ENCODE measurements at places on chromosomes 3 and 15.

DNA sequence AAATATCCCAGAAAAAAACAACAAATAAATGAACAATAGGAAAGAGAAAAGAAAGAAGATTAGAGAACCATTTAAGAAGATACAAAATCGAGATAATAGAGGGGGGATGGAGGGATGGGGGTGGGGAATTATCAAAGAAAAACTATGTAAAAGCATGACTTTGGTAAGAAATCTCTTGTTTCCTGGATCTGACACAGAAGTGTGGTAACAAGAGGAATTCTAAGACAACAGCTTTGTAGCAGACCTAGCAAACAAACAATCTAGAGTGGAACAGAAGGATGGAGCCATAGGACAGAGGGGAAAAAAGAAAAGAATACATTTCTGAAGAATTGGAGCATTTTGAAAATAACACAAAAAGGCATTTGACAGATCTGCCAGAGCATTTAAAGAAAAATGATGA lies 49.3 kb upstream of the HEG1 start:
- DNase-seq, result no peak

DNA sequence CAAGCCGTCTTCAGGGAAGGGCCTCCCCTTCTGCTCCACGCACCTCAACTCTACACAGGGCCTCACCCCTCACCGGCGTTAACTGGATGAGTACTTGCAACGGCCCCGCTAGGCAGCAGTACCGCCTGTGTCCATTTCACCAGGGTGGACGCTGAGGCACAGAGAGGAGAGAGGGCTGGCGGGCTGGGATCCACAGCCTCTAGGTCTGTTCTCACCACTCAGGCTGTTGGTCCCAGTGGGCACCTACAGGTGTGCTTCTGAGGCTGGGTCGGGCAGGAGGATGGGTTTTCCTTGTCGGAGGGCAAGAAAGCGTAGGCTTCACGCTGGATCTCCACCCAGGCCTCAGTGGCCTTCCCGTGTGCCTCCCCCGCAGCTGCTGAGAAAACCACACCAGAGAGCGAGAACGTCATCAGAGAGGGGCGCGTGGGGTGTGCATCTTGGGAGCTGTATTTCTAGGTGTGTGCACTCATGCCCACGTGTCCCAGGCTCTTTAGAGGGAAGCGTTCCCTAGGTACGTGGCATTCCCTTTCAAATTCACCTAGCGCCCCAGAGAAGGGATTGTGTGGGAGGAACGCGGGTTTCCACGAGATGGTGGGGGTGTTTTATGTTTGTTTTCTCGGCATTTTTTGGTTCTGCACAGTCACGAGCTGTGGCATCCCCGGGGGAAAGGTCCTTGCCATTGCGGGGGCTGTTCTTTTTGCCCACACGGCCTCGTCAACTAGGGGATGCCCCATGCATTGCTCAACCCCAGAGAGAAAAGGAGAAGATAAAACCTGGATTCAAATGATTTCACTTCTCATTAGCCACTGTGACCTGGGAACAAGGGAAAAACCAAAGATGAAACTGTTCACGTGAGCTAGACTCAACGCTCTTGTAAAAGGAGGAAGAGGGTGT lies 67.7 kb downstream of the MGLL start:
- no peak for DNase-seq

DNA sequence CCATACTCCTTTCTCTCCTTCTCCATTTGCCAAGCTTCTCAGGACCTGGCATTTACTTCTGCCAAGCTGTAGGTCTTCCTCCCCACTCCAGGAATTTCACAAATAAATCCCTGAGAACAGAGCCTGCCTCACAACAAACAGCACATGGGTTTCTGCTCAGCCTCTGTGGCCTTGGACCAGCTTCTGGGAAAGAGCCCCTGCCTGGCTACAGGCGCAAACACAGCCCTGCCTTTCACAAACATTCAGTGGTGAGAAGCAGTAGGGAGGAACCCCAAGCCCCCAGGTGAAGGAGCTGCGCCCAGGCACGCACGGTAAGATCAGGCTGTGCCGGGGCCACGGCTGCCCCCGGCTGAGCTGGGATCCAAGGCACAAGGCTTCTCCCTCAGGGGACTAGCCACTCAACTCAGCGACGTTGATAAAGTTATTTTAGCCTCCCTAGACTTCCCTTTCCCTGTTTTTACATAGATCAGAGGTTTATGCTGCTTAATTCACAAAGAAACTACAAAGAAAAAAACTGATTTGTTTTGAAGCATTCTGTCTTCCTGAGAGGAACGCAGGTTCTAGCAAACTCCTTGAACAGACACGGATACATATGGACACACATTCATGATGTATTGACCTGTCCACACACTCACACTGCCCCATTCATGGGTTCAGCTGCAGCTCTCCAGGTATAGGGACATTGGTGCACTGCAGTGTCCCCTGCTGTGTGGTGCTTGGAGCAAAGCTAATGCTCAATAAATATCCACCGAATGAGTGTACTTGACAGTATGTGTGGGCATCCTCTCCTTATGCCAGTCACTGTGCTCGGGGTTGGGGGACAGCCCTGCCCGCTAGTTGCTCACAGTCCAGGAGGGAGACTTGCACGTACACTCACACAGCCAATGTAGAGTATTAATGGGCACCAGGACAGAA lies 25.4 kb downstream of the HES1 start:
- DNase-seq, result no peak

DNA sequence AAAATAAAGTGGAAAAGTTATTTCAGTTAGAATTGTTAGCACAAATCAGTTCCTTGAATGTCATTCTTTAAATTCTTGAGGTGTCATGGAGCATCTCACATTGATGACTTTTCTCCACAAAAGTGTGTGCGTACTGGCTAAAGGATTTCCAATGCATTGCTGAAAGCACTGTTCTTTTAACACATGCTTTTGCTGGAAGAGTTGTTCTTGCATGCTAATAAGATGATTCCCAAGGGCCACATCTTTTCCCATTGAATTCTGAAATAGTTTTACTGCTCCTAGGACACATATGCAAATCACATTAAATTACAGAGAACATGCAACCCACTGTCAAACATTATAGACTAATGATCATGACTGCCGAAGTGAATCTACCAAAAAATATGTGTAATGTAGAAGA lies 516.3 kb upstream of the CADM2 start:
- no peak for DNase-seq

GRCh38 chr3:179336345-179336929 lies 11.1 kb upstream of the MFN1 start:
- no peak for DNase-seq

DNA sequence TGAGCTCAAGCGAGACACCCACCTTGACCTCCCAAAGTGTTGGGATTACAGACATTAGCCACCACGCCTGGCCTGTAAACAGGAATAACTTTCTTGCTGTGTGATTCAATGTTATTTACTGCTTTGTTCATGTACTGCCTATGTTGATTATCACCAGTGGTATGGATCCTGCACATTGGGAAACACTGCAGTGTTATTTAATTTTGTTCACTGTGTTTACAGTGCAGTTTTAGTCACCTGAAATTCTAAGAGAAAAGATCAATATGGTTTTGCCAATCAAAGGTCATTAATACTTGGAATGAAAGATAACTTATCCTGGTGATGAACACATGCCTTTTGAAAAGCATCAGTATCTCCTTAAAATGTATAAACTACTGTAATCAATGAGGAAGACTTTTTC lies 8.6 kb upstream of the GABPB1 start:
- DNase-seq, result no peak

GRCh38 chr3:112074006-112074405 lies 12.2 kb upstream of the C3orf52 start:
- no peak for DNase-seq

- DNase-seq, result no peak
Measured at GRCh38 chr15:95816591-95816990, 513.9 kb upstream of the NR2F2 start.

GRCh38 chr15:59296181-59296617 lies 76.5 kb downstream of the MYO1E start:
- no peak for DNase-seq

DNA sequence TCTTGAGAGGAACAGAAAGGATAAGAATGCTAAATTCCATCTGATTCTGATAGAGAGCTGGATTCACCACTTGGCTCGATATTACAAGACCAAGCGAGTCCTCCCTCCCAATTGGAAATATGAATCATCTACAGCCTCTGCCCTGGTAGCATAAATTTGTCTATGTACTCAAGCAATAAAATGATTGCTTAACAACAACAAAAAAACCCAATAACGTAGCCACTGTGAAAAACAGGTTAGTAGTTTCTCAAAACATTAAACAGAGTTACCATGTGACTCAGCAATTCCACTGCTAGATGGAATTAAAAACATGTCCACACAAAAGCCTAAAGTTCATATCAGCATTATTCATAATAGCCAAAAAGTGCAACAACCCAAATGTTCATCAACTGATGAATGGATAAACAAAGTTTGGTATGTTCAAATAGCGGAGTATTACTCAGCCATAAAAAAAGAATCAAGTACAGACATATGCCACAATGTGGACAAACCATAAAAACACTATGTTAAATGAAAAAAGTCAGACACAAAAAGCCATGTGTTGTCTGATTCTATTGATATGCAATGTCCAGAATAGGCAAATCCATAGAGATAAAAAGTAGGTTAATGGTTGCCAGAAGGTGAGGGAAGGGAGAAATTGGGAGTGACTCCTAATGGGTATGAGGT lies 16.8 kb downstream of the BCL2L10 start:
- no peak for DNase-seq

DNA sequence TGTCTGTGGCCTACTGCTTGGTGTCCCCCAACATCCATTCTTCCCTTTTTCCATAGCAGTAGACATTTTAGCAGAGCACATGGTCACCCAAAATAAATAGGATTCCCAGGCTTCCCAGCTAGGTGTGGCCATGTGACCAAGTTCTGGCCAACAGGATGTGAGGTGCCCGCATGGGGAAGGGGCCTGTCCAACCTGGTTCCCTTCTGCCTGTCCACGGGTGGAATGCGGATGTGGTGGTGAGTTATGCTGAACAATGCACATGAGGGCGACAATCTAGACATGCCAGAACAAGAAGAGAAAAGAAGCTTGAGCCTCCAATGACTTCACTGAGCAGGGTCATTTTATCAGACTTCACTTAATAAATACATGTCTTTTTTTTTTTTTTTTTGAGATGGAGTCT lies 77.6 kb upstream of the DLG1 start:
- DNase-seq, result no peak

GRCh38 chr3:190155752-190156151 lies 35.1 kb upstream of the P3H2 start:
- DNase-seq, result no peak

DNA sequence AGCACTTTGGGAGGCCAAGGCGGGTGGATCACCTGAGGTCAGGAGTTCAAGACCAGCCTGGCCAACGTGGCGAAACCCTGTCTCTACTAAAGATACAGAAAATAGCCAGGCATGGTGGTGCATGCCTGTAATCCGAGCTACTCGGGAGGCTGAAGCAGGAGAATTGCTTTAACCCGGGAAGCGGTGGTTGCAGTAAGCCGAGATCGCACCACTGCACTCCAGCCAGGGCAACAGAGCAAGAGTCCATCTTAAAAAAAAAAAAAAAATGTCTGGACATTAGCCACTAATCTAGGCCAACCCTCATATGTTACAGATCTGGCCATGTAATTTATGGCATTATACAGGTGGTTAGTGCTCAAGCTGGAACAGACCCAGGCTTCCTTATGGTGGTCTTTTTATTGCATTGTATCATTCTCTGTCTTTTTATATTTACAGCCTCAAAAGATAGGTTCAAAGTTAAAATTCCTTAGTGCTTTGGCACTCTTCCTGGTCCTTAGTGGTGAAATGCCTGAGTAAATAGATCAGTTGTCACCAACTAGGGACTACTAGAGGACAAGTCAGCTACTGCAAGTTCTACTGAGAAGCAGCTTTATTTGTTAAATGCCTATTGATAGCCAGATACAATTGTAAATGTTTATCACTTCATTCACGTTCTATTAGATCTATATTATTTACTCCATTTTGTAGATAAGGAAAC lies 16.0 kb downstream of the STARD9 start:
- no peak for DNase-seq

- DNase-seq, result no peak
Measured at GRCh38 chr15:68843425-68844311, 23.0 kb upstream of the ANP32A start.

GRCh38 chr3:124972457-124972856 lies 37.9 kb upstream of the MUC13 start:
- no peak for DNase-seq

GRCh38 chr15:95742836-95743235 lies 587.7 kb upstream of the NR2F2 start:
- DNase-seq, result no peak

DNA sequence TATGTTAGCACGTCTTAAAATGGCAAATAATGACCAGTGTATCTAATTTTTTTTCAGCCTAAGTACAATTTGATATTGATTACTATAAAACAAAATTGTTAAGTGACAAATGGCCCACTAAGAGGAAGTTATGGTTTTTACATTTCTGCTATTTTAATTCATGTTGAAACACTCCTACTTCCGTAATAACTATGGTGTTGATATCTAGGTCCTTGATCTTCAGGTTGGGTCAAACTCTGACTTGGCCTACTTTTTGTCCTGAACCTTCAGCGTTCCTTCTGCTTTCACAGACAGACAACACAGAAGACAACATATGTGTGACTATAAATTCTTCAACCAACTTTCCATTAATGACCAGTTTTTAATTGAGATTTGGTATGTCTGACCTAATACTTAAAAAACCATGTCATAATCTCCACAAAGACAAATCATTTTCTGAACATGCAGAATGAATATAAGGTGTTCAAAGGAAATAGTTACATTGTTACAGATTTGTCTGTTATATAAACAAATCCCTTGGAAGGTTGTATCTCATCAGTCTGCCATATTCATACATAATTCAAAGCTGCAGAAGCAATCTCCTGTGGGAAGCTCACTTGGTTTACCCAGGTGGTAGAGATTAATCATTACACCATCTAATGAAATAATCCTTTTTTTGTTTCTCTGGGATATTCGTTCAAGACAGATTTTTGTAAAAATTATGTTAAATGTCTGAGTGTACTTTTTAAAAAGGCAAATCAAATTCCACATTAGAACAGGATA lies 92.1 kb upstream of the TSPAN3 start:
- no peak for DNase-seq

- DNase-seq, result no peak
Measured at GRCh38 chr15:35926007-35926380, 380.0 kb upstream of the DPH6 start.

DNA sequence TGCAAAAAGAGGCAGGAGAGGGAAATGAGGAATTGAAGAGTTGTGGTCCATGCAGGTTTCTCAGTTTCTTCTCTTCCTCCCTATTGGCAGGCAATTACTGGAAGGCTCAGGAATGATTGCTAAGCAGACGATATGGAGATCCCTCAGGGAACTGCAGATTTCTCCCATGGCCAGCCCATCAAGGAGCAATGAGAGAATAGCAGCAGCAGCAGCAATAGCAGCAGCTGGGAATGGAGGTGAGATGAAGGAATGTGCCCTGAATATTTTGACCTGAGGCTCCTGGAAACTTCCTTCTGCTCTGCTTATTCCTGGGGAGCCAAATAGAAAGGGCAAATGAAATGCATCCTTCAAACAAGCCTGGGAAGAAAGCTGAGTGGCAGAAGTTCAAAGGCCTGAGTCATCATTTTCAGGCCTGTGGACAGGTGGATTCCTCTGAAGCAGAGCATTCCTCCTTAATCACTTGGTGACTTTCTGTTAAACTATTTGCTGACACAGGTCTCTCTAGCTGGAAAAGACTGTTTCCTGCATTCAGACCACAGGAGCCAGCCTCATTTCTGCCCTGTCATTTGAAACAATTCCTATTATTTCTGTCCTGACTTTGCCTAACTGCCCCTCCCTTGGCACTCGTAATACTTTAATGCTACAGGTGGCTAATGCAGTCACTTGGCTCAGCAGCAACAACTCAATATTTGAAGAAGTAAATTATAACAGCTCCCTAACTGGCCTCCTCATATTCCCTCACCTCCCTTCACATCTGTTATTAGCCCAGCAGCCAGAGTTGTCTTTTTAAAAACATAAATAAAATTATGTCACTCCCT lies 146.9 kb upstream of the GADL1 start:
- DNase-seq, result no peak
